ENCODE measurements at places on chromosomes 1 and 21.

DNA sequence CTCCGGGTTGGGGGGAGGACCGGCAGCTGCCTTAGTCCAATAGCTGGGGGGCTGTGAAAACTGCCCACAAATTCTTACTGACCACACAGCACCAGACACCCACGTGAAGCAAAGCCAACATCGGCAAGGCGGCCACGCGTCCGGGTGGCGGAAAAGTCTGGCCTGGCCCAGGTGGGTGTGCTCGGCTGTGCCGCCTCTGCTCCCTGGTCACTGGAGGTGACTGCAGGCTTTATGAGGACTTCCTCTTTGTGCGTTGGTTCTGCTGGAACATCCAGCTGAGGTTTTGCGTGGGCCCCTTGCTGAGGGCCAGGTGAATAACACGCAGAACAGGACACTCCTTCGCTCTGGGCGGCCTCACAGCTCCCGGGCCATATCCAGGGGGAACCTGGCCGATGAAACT lies 35.4 kb downstream of the FAAP20 start:
- no peaks in the 10 kb centered on the region for H3K4me1 ChIP-seq
- no peak for DNase-seq
- peaks cover 2% of the 10 kb centered on the region for H3K36me3 ChIP-seq
- H3K27ac ChIP-seq, result no peak overlapping the region
- H3K4me3 ChIP-seq, result no peak overlapping the region
- no peaks in the 10 kb centered on the region for H3K27me3 ChIP-seq

- DNase-seq, result no peak
- no peaks in the 10 kb centered on the region for H3K27me3 ChIP-seq
- no peaks in the 10 kb centered on the region for H3K4me1 ChIP-seq
- H3K27ac ChIP-seq, result no peak overlapping the region
- H3K4me3 ChIP-seq, result no peak overlapping the region
Observed at GRCh38 chr1:208917281-208917680, 666.2 kb upstream of the CAMK1G start.

DNA sequence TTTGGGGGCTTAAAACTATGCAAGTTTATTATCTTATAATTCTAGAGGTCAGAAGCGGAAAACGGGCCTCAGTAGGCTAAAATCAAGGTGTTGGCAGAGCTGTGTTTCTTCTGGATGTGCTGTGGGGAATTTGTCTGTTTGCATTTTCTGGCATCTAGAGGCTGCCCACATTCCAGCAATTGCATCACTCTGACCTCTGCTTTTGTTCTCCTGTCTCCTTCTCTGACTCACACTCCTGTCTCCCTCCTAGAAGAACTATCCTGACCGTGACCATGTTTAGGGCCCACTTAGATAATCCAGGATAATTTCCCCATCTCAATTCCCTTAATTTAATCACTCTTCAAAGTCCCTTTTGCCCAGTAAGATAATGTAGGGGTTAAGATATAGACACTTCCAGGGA lies 127.4 kb upstream of the DEPDC1 start:
- DNase-seq, result no peak
- H3K27me3 ChIP-seq, result no peaks in the 10 kb centered on the region
- H3K4me1 ChIP-seq, result no peaks in the 10 kb centered on the region
- no peak overlapping the region for H3K4me3 ChIP-seq
- H3K36me3 ChIP-seq, result no peaks in the 10 kb centered on the region

- H3K4me1 ChIP-seq, result peaks cover 29% of the 10 kb centered on the region
- no peak overlapping the region for H3K27ac ChIP-seq
- H3K36me3 ChIP-seq, result no peaks in the 10 kb centered on the region
Observed at GRCh38 chr1:9020305-9020704, 5.9 kb downstream of the SLC2A7 start.

DNA sequence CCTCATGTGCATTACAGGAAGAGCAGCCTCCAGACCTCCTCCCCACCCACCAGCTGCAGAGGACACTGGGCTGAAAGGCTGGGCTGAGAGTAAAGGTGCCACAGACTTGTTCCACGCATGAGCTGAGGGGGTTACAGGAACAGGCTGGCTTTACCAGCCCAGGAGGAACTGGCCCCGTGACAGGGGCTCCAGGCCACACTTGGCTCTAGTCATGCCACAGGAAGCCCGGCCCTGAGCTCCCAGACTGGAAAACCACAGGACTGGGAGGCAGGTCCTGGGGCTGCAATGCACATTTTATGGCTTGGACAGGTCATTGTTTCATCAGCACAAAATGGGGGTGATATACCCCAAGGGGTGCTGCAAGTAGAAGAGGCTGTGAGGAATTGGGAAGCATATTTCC lies 35.6 kb downstream of the GPA33 start:
- H3K27me3 ChIP-seq, result no peaks in the 10 kb centered on the region
- no peak overlapping the region for H3K4me3 ChIP-seq
- no peaks in the 10 kb centered on the region for H3K4me1 ChIP-seq
- H3K36me3 ChIP-seq, result no peaks in the 10 kb centered on the region
- no peak overlapping the region for H3K27ac ChIP-seq

- no peaks in the 10 kb centered on the region for H3K27me3 ChIP-seq
- no peaks in the 10 kb centered on the region for H3K4me1 ChIP-seq
- DNase-seq, result no peak
- no peak overlapping the region for H3K27ac ChIP-seq
- no peak overlapping the region for H3K4me3 ChIP-seq
Observed at GRCh38 chr1:33893147-33893830, 29.4 kb downstream of the HMGB4 start.

DNA sequence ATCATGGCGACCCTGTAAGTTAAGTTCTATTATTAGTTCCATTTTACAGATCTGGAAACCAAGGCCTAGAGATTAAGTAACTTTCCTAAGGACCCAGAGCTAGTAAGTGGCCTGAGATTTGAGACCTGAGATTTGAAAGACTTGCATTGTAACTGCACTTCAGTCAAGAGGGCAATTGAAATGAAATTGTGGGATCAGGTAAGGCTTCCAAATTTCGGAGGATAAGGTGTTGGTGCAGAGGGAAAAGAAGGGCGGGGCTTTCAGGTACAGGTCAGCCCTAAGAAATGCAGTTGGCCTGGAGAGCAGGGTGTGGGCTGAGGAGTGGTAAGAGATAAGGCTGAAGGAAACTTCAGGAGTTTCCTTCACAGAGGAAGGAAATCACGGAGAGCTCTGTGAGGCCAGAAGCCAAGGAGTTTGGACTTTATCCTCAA lies 51.1 kb downstream of the SLC16A1 start:
- DNase-seq, result peak; percentile 76
- peaks cover 27% of the 10 kb centered on the region for H3K4me1 ChIP-seq
- H3K4me3 ChIP-seq, result no peak overlapping the region
- H3K27me3 ChIP-seq, result no peaks in the 10 kb centered on the region
- H3K27ac ChIP-seq, result peak overlapping the region; percentile 88

- H3K36me3 ChIP-seq, result no peaks in the 10 kb centered on the region
- 0 out of 2 replicates have a peak, but pooled peaks cover 3% of the 10 kb centered on the region for H3K4me1 ChIP-seq
- H3K27ac ChIP-seq, result no peak overlapping the region
- H3K4me3 ChIP-seq, result no peak overlapping the region
- H3K27me3 ChIP-seq, result no peaks in the 10 kb centered on the region
Observed at GRCh38 chr1:214193691-214194090, 87.3 kb upstream of the SMYD2 start.

DNA sequence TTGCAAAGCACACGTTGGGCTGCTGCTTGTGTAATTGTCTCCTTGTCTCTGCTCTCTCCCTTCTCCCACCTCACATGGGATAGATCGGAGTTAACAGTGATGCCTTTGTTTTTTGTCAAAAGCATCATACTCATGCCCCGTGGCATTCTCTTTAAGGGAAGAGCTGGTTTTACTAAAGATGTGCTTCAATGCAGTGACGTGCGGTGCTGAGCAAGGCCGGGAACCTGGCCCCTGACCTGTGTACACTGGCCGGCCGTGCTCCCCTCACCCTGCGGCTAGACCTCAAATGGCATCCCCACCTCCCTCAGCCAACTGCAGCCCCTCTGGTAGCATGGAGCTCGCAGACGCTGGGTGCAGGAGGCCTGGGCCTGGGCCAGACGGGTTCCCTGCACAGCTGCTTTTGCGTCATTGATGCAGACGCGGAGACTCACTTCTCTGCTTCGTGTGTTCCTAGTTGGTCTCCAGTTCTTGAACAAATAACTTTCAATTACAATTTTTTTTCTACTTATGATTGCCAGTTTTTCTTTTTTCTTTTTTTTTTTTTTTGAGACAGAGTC lies 19.9 kb downstream of the AGPAT3 start:
- no peak for DNase-seq
- H3K4me3 ChIP-seq, result no peak overlapping the region
- peaks cover 20% of the 10 kb centered on the region for H3K4me1 ChIP-seq
- no peaks in the 10 kb centered on the region for H3K36me3 ChIP-seq
- H3K27ac ChIP-seq, result peak overlapping the region; percentile 94

- peaks cover 18% of the 10 kb centered on the region for H3K4me1 ChIP-seq
- peak overlapping the region; percentile 45 for H3K27ac ChIP-seq
- no peaks in the 10 kb centered on the region for H3K36me3 ChIP-seq
- no peak overlapping the region for H3K4me3 ChIP-seq
Observed at GRCh38 chr21:33698087-33698860, 56.0 kb downstream of the ITSN1 start.

GRCh38 chr1:199410462-199410861 lies 617.0 kb upstream of the NR5A2 start:
- no peaks in the 10 kb centered on the region for H3K4me1 ChIP-seq
- DNase-seq, result no peak

DNA sequence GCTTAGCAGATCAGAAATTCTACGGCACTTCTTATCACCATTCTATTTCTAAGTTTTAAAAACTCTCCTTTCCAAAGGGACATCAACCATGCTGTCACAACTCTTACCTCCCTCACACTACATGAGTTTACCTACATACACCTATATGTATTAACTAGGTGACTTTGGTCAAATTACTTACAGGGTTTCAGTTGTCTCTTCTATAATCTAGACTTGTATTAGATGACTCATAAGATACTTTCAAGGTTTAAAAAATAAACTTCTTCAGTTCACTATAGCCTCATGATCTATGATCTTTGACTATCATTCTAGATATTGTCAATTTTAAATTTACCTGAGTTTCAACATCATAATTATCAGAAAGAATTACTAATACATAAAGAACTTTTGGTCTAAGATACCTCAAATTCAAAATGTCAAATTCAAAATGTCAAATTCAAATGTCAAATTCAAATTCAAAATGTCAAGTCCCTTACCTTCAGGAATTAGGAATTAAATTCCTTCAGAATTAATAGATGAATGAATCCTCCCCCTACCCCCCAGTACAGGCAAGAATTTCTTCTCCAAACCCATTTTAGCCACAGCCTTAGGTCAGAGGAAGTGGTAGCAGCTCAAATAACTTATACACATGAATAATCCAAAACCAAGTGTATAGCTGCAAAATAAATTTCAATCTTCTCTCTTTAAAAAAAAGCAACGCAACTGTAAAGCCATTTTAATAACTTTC lies 31.1 kb downstream of the OTUD7B start:
- no peak for DNase-seq
- H3K27ac ChIP-seq, result no peak overlapping the region
- H3K27me3 ChIP-seq, result no peaks in the 10 kb centered on the region
- no peak overlapping the region for H3K4me3 ChIP-seq
- H3K4me1 ChIP-seq, result peaks cover 19% of the 10 kb centered on the region

DNA sequence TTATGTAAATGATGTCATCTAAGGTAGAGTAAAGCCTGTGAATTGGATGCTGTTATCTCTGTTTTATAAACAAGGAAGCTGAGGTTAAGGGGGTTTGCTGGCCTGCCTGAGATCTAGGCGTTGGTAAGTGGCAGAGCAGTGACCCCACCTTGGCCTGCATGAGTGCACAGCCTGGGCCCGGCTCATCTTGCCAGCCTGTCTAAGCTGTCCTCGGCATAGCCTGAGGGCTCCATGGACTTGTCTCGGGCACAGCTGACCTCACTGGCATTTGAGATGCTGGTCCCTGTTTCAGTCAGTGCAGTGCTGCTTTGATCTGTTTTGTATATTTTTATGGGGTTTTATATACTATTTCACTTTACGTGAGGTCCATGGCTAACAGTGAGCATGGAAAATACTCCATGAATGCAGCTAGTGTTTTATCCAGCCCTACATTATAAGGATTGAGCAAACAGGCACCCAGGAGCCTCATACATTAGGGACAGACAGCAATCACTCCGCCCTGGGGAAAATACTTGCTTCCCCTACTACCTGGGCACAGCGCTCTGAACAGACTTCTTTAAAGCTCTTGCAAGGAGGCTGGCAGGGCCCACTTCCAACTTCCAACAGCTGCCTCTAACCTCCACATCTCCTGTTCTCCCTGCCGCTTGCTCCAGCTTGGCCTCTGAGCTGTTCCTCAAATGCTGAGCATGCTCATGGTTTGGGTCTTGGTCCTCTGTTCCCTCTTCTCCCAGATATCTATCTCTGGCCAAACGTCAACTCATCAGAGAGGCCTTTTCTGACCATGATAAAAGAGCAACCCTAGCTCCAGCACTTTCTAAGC lies 150.6 kb upstream of the HMGB4 start:
- H3K4me1 ChIP-seq, result no peaks in the 10 kb centered on the region
- H3K36me3 ChIP-seq, result no peaks in the 10 kb centered on the region
- H3K27ac ChIP-seq, result no peak overlapping the region
- H3K4me3 ChIP-seq, result no peak overlapping the region
- no peaks in the 10 kb centered on the region for H3K27me3 ChIP-seq

- no peak overlapping the region for H3K27ac ChIP-seq
- H3K36me3 ChIP-seq, result no peaks in the 10 kb centered on the region
- H3K4me3 ChIP-seq, result no peak overlapping the region
- DNase-seq, result peak; percentile 68
Observed at GRCh38 chr1:27496604-27497155, 6.7 kb upstream of the WASF2 start.

DNA sequence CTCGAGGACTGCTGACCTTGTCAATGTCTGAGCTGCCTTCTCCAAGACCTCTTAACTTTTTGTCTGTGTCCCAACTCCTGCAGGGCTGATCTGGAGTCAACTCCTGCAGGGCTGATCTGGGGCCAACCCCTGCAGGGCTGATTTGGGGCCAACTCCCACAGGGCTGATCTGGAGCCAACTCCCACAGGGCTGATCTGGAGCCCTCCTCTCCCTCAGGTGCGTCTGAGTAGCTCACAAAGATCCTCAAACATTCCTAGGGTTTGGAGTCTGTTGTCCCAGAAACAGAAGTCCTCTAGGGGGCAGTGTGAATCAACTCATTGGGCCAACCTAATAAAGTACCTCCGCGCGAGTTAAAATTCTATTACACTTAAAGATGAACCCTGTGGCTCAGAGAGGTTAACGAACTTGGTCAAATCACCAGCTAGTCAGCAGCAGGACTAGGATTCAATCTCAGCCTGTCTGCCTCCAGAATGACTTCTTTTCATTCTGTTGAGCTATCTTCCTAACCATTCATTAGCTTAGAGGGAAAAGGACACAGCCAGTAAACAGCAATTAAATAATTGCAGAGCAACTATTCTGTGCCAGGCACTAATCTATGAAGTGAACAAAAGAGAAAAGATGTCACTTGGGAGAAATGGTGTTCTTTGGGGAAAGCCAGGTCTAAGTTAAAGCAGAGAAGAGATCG lies 17.2 kb upstream of the RLF start:
- H3K4me3 ChIP-seq, result no peak overlapping the region
- H3K4me1 ChIP-seq, result peaks cover 13% of the 10 kb centered on the region
- peak overlapping the region; percentile 71 for H3K27ac ChIP-seq
- DNase-seq, result peak; percentile 52
- H3K36me3 ChIP-seq, result no peaks in the 10 kb centered on the region
